Iris pigment epithelial cell (primary cell): ENCODE measurements at places on chromosomes 13 and 19.
A peak's percentile ranks its signal among the peaks of the same experiment; 100 is the strongest.

DNA sequence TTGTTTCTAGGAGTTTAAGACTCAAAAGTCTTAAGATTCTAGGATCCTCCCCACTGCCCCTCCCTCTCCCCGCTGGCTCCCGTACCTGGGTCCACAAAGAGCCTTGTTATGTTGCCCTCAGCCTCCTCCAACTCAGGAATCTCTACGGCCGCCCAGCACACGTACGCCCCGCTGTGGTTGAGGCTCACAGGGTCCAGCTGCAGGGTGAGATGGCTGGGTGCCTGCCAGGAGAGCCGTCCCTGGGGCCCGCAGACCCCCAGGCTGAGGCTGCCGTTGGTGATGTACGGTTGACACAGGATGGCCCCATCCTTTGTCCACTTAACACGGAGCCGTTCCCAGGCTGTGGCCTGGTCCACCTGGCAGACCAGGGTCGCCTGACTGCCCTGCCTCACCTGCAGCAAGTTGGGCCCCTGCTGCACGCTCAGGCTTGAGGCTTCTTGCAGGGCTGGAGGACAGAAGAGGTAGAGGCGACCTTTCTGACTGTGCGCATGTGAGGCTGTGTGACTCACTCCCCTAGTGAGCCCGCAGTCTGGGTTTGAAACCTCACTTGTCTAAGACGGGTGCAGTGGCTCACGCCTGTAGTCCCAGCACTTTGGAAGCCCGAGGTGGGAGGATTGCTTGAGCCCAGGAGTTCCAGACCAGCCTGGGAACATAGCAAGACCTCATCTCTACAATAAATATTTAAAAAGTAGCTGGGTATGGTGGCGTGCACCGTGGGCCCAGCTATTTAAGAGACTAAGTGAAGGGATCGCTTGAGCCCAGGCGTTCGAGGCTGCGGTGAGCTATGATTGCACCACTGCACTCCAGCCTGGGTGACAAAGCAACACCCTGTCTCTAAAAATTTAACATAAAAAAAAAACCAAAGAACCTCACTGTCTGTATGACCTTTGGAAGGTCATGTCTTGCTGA is 4.0 kb downstream of the TMIGD2 start:
- DNase-seq: peak; percentile 13

GRCh38 chr19:29499921-29500590 is 25.7 kb upstream of the VSTM2B start:
- DNase-seq: no peak

- DNase-seq: peak; percentile 62
These were observed 123.0 kb downstream of the SLC7A1 start for GRCh38 chr13:29472332-29472961.

DNA sequence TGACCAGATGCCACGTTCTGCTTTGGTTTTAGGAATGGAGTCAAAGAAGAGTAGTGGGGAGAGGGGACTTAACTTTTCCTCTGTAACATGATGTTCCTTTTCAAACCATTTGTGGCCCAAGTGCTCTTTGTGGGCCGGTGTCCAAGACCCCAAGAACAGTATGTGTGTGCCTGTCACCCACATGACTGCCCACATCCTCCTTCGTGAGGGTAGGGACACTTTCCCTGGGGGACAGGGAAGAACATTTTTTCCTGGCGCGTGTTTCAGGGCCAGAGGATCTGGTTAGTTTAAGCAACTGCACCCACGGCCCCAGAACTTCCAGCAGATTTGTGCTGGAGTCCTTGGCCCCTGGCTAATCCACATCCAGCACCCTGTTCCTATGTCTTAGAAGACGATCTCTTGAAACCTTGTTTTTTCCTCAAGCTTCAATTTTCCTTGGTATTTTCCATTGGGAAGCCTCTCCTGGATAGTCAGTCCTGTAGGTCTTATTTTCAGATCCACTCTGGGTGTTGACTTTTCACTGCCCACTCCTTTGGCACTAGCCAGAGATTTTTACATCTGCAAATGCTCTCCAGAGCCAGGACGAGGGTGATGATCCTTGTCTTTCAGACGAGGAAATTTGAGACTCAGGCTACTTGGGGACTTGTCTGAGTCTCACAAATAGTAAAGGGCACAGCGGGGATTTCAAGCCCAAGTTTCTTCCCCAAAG is 10.8 kb upstream of the CCDC97 start:
- DNase-seq: no peak

DNA sequence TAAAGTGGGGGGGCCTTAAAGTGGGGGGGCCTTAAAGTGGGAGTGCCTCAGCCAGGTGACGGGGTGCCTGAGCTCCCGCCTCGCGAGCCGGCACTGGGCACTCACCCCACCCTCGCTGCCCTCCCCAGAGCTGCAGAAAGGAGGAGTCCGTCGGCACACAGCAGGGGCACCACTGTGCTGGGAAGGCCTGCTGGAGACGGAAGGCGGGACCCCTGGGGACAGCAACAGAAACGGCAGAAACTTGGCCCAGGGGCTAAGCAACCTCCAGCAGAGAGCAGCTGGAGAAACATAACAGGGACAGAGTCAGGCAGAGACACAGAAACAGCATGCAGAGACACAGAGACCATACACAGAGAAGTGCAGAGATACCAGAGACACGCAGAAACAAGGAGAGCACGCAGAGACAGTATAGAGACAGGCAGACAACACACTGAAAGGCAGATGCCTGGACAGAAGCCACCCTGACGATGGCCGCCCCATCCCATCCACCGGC is 7.9 kb downstream of the CFD start:
- DNase-seq: no peak

GRCh38 chr13:89382981-89383380 is 1711.8 kb downstream of the SLITRK5 start:
- no peak for DNase-seq

DNA sequence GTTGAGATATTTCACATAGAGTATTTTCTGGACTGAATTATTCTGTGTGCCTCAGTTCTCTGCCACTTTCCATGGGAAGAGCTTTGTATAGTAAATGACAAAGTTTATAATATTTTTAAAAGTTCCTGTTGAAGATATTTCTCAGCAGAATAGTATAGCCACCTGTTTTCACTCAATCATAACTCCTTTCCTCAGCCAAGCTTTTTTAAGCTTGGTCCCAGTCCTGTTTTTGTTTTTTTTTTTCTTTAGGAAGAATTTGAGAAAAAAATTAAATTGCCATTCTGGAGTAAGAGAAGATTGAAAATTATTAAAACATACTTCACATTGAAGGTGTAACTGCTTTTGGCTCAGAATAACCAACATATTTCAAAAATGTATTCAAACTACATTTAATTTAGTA is 55.5 kb downstream of the ENOX1 start:
- no peak for DNase-seq

- peak; percentile 47 for DNase-seq
These were observed 5.4 kb downstream of the LMTK3 start for GRCh38 chr19:48506138-48506733.

- peak; percentile 95 for DNase-seq
These were observed 2.9 kb upstream of the PTOV1 start for GRCh38 chr19:49847731-49848696.

GRCh38 chr13:20369886-20370361 is 137.8 kb upstream of the GJB6 start:
- DNase-seq: no peak

- DNase-seq: peak; percentile 18
These were observed 2.0 kb downstream of the LMTK3 start for GRCh38 chr19:48509467-48510194.

DNA sequence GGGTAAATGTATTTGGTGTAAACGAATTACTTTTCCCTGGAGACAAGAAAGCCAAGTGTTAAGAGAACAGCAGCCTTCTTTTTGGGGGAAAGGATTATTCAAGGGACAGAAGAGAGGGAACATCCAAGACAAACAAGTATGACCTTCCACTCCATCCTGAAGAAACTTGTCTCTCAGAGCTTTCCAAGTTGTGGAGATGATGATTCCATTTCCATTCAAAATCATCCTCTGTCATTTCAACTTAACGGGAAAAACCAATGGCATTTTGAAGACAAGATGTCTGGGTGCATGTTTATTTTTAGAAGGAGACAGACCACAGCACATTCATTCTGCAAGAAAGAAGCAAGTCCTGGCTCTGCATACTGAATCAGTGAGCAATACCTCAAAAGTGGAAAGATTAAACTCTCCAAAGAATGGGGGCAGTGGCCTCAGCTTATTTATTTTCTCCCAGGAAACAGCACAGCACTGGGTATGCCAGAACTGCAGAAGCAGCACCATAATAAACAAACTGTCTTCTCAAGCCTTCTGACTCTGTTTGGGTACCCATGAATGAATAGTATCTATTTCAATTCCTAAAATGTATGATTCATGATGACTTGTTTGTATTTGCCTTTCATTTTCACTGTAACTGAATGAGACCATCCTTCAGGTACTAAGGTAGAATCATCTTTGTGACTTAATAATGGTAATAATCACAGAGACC is 541.0 kb downstream of the RFC3 start:
- peak; percentile 93 for DNase-seq

GRCh38 chr19:48351341-48351752 is 12.4 kb downstream of the TMEM143 start:
- peak; percentile 56 for DNase-seq

DNA sequence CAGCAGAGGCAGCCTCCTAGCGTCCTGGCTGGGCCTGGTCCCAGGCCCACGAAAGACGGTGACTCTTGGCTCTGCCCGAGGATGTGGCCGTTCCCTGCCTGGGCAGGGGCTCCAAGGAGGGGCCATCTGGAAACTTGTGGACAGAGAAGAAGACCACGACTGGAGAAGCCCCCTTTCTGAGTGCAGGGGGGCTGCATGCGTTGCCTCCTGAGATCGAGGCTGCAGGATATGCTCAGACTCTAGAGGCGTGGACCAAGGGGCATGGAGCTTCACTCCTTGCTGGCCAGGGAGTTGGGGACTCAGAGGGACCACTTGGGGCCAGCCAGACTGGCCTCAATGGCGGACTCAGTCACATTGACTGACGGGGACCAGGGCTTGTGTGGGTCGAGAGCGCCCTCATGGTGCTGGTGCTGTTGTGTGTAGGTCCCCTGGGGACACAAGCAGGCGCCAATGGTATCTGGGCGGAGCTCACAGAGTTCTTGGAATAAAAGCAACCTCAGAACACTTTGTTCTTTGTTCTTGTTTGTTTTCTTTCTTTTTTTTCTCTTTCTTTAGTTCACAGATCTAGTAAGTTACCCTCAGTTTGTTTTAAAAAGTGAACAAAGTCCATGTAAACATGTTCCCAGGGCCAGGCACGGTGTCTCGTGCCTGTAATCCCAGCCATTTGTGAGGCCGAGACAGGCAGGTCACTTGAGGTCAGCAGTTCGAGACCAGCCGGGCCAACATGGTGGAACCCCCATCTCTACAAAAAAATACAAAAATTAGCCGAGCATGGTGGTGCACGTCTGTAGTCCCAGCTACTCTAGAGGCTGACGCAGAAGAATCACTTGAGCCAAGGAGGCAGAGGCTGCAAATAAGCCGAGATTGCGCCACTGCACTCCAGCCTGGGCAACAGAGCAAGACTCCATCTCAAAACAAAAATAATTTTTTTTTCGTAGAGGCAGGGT is 10.2 kb downstream of the ANGPTL4 start:
- DNase-seq: no peak

DNA sequence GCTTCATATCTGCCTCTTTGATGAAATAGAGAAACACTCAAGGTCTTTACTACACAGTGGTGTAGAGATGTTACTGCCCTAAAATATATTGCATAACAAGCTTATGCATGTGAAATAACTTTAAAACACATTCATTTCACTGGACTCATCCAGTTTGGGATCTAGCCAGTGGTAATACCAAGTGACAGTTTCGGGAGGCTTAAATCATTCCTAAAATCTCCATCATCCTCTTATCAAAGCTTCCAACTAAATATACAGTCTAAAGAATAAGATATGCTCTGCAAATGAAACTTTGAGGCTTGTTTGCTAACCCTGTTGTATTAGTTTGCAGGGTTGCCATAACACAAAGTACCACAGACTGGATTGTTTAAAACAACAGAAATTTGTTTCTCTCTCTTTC is 52.8 kb downstream of the THSD1 start:
- DNase-seq: peak; percentile 45

DNA sequence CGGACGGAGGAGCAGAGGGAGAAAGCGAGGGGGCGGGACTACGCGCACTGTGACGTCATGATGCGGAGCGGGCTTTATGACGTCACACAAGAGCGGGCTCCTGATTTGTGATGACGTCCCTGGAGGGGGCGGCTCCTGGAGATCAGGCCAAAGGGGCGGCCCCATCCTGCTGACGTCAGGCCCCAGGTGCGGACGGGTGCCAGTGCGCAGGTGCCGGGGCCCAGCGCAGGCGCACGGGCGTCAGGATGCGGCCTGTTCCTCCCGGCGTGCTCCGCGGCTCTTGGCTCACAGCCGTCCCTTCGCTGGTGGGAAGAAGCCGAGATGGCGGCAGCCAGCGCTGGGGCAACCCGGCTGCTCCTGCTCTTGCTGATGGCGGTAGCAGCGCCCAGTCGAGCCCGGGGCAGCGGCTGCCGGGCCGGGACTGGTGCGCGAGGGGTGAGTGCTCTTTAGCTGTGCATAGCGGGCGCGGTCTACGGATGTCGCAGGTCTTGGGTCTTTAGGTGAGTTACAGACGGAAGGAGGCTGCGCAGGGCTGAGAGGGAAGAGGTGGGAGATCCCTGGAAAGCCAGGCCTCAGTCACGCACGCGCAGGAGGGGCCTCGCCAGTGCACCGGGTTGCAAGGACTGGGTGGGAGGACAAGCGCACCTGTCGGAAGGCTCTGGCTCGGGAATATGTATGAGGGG is at the start of the genes EMC10 and GARIN5A:
EMC10 (plus strand) TSS at position 284 of the 683 bp plus-strand sequence; CDS start at position 322, 38 bp downstream.
GARIN5A (minus strand) TSS at position 625 of the 683 bp plus-strand sequence; CDS start at position 165, 460 bp downstream.
- DNase-seq: peak; percentile 97

DNA sequence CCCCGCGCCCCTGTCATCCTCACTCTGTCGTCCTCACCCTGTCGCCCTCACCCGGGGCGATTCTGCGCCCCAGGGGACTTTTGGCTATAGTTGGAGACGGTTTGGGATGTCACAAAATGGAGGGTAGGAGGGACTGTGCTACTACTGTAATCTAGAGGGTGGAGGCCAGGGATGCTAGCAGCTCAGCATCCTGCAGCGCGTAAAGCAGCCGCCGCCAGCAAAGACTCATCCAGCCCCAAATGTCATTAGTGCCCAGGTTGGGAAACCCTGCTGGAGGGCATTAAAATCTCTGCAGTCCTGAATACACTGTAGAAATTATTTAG is 362 bp downstream of the ZNF557 start:
- DNase-seq: peak; percentile 12

GRCh38 chr19:57807541-57807940 is 7.2 kb downstream of the ZNF552 start:
- peak; percentile 75 for DNase-seq

DNA sequence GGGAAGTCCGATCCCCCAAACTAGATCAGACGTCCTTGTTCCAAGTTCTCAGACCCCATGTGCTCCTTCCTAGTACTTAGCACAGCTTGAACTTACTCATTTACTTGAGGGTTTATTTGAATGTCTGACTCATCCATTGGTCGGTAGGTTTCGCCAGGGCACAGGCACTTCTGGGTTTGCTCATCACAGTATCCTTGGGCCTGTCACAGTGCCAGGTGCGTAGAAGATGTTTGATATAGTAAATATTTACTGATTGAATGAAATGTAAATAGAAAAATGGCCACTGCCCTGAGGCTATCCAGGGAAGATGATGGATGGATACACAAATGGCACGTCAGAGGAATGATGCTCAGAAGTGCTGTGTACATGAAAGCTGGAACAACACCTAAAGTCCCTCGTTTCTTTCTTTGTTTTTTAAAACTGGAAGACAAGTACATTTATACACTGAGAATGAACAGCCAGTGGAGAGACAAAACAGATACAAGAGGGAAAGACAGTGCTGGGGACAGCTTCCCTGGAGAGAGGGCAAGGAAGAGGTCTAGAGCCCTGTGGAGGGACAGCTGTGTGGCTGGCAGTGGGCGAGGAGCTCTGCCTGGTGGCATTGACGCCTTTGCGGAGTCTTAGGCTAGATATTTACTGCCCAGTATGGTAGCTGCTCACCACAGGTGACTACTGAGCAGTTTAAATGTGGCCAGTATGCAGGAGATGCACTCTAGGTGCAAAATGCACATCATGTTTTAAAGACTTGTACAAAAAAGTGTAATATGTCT is 31.2 kb upstream of the KL start:
- peak; percentile 8 for DNase-seq

- no peak for DNase-seq
These were observed 106.5 kb upstream of the OXGR1 start for GRCh38 chr13:97100821-97101220.
